Breast epithelium (tissue), 4 donors: ENCODE measurements at places on chromosomes 12 and 14. TPM values are rescaled to one million over a fixed set of nuclear protein-coding genes. Genes with fewer than 3 reads are reported as not detected.

- no peaks in the 10 kb centered on the region for H3K27me3 ChIP-seq
- H3K36me3 ChIP-seq: no peaks in the 10 kb centered on the region
- no peak overlapping the region for H3K4me3 ChIP-seq
- no peak overlapping the region for H3K27ac ChIP-seq
- no peak for DNase-seq
Observed at GRCh38 chr14:90523544-90523943, 126.7 kb downstream of the CALM1 start.

DNA sequence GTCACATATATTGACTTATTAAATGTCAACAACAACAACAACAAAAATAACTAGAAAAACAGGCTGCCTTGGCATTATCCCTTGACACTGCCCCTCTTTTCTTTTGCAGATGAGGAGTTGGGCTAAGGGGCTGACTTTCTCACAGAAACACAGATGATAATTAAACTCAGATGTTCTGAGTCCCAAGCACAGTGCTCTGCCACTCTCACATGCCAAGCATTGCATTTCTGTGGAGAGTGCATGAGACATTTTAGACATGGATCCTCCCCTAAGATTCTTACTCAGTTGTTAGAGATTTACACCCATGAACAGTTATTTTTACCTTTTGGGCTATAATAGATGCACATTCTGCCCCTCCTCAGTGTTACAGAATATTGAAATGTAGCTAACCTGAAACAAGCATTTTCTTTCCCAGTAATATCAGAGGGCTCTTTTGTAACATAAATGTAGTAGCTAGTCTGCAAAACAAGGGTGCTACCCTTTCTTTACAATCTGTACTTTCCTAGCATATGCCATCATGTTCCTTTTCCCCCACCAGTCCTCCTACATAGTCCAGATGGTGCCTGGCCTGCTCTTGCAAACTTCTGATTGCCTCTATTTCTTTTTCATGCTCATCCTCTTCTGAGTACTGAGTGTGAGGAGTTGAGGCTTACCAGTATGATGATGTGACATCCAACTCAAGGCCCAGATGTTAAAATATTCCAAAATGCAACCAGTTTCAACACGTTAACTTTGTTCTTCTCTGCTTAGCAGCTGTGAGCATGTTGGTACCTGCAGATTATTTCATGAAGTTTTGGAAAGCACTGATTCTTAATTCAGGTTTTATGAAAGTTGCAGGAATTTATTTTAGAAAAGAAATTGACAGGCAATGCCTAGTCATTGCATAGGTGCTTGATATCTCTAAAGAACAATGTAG lies 125.0 kb upstream of the ATP2B1 start:
- no peak overlapping the region for H3K4me3 ChIP-seq
- no peak overlapping the region for H3K27ac ChIP-seq
- H3K36me3 ChIP-seq: no peaks in the 10 kb centered on the region
- H3K27me3 ChIP-seq: no peaks in the 10 kb centered on the region
- no peak for DNase-seq

Gene EPYC
- total RNA-seq: not detected

Gene SLC5A8
- total RNA-seq: not detected

DNA sequence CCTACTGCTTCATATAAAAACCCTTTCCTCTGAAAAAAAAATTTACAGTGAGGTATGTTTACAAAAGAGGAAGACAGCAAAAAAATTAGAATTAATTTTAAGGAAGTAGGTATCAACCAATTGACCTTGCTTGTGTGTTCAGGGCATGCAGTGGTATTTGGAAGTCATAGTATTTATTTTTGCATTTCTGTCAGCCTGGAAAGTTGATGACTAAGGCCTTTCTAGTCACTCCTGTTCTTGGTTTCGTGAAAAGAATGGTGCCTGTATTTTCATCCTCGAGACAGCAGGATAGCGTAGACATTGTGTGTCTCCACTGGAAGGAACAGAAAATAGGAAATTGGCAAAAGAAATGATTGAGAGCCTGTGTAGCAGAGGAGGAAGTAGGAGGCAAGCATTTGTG lies 24.5 kb downstream of the SLC16A7 start:
- H3K36me3 ChIP-seq: no peaks in the 10 kb centered on the region
- no peak overlapping the region for H3K27ac ChIP-seq

DNA sequence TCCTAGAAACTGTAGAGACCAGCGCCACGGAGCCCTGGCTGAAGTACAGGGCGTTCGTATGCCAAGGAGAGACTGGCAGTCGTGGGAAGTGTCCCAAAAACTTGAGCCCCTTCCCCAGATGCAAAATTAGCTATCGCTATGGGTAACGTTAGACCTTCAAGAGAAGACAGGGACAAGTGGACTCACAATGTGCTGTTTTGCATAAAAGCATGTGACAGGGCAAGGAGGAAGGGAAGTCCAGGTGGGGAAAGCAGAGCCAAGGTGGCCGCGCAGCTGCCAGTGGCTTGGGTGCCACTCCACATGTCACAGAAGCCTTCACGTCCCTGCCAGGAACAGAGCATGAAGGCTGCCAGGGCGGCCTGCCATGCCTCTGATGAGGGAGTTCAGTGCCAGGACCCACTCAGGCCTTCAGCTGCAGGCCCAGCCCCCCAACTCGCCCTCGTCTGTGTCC lies 61.2 kb upstream of the DYNC1H1 start:
- no peak for DNase-seq
- H3K27me3 ChIP-seq: no peaks in the 10 kb centered on the region
- H3K36me3 ChIP-seq: no peaks in the 10 kb centered on the region
- no peak overlapping the region for H3K27ac ChIP-seq
- H3K4me1 ChIP-seq: no peaks in the 10 kb centered on the region

- no peaks in the 10 kb centered on the region for H3K4me1 ChIP-seq
- H3K27me3 ChIP-seq: no peaks in the 10 kb centered on the region
- H3K4me3 ChIP-seq: no peak overlapping the region
Observed at GRCh38 chr14:57818511-57818910, 47.4 kb downstream of the SLC35F4 start.
